ENCODE measurements at places on chromosomes 2 and 18. TPM values are rescaled to one million over a fixed set of nuclear protein-coding genes. Genes with fewer than 3 reads are reported as not detected.

Gene PID1
- total RNA-seq, result 5.3 TPM

Gene VWA3B
- not detected for total RNA-seq

Gene SERPINB5
- not detected for total RNA-seq

Gene LINC00305
- not detected for total RNA-seq

Gene MGAT4A
- 35.8 TPM for total RNA-seq

Gene LIPG
- total RNA-seq, result 10.2 TPM

Gene AFF3
- total RNA-seq, result 125 TPM

Gene DAW1
- not detected for total RNA-seq

Gene ANKRD30B
- total RNA-seq, result not detected

- no peak for DNase-seq
These were observed 54.3 kb upstream of the RMDN2 start for GRCh38 chr2:37870829-37871228.

GRCh38 chr2:105373895-105374401 lies 24.9 kb downstream of the FHL2 start:
- no peak for DNase-seq

DNA sequence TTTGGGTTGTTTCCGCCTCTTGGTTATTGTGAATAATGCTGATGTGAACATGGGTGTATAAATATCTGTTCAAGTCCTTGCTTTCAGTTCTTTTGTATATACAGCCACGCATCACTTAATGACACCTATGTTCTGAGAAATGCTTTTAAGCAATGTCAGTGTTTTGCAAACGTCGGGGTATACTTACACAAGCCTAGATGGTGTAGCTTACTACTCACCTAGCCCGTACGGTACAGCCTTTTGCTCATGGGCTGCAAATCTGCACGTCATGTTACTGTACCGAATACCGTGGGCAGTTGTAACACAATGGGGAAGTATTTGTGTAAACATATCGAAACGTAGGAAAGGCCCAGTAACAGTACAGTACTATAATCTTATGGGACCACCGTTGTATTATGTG lies 12.4 kb downstream of the RALB start:
- no peak for DNase-seq

- DNase-seq, result no peak
These were observed 5.8 kb upstream of the CTDSP1 start for GRCh38 chr2:218393750-218394290.

GRCh38 chr2:111522231-111522768 lies 361.7 kb downstream of the ANAPC1 start:
- no peak for DNase-seq

DNA sequence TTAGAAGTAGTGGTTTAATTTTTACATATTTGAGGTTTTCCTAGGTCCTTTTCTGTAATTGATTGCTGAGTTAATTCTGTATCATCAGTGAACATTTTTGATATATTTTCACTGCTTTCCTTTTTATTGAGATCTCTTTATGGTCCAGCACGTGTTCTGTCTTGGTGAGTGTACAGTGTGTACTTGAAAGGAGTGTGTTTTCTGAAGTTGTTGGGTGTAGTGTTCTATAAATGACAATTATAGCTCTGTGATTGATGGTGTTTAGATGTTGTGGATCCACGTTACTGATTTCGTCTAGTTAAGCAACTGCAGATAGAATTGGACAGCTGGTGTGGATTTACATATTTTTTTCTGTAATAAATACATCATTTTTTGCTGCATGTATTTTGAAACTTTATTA lies 32.7 kb downstream of the AGFG1 start:
- no peak for DNase-seq

- no peak for DNase-seq
These were observed 127.6 kb upstream of the ITGA6 start for GRCh38 chr2:172299741-172300140.

GRCh38 chr18:2961821-2962220 lies 51.1 kb downstream of the LPIN2 start:
- DNase-seq, result no peak

- no peak for DNase-seq
These were observed 79.4 kb upstream of the SRD5A2 start for GRCh38 chr2:31660165-31660564.

- no peak for DNase-seq
These were observed 113.3 kb upstream of the DNMT3A start for GRCh38 chr2:25454824-25455611.

DNA sequence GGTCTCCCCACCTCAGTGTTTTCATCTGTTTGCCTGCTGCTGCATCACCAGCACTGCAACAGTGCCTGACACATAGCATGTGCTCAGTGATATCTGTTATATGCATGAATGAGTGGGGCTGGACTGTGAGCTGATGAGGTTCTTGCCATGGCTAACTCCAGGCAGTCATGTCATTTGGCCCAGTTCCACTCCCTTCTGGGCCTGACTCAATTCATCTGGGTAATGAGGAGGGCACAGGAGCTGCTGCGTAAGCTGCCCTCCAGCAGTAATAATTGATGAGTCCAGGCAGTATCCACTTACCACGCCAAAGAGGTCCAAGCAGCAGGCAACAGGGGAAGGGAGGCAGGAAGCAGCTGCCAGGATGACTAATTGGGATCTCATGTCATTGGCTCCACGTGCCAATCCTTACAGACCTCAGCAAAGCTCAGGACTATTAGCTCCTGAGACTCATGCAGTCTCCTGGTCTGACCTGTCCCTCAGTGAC lies 34.1 kb upstream of the MAT2A start:
- DNase-seq, result peak; percentile 54

DNA sequence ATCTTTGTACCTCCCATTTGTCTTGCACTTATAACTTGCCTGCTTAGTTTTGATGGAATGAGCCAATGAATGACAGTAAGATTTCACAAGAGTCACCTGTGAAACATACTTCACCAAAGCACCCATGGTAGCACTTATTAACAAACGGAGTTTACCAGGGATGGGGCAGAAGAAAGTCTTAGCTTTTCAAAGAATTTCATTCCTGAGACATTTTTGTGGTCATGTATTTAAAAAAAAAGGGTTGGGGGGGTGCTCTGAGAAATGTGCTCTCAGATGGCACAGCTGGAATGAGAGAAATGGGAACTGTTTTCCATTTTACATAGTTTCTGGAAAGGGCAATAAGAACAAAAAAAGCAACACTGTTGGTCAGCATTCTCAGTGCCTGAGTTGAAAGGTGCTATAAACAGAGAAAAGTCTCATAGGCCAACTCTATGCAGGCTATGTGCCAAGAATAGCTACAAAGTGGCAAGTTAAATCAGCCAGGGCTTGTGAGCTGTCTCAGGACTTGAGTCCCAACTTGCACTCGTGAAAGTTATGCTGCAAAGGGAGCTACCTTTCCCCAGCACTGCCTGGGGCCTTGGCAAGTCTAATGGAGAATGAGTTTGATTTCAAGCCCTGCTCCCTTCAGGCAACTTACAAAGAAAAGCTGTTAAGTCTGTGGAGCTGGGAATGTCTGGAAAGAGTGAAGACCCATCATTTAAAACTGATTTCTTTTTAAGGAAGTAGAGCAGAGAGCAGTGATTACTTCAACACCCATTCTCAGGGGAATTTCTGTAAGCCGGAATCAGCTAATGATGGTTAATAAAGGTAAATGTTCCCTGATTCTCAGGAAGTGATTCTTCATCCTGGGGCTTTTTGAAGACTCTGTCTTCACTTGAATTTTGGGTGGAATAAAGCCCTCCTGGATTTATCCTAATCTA lies 170.6 kb downstream of the SLC8A1 start:
- DNase-seq, result no peak

GRCh38 chr2:74851191-74851566 lies 17.3 kb downstream of the HK2 start:
- DNase-seq, result no peak

DNA sequence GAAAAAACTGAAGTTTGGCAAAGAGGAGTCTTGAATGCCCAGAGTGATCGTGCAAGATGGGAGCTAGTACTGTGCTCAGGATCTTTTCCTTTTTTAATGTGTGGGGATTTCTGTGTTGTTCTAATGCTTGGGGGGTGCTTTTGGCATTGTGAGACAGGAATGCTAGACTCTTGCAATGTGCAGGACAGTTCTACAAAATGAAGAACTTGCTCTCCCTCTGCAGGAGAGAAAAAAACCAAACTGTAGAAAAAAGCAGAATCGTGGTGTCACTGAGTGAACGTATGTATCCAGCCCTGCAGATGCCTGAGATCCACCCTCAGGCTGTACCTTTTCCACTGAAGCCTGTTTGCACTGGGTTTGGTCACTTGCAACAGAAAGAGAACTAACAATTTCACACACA lies 12.1 kb upstream of the TTC39C start:
- no peak for DNase-seq

DNA sequence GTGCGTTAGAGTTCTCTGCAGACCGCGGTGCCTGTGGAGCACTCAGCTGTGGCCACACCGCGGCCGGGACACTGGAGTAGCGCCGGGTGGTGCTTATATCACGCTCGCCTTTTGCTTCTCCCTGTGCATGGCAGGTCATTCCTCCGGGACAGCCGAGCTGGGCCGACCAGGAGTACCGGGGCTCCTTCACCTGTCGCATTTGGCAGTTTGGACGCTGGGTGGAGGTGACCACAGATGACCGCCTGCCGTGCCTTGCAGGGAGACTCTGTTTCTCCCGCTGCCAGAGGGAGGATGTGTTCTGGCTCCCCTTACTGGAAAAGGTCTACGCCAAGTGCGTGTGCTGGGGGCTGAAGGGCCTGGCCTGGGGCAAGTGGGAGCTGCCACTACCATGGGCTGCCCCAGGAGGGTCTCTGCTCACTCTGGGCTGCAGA lies 4.2 kb downstream of the CAPN10 start:
- DNase-seq, result no peak

GRCh38 chr18:56257205-56257604 lies 381.2 kb downstream of the TXNL1 start:
- DNase-seq, result no peak

DNA sequence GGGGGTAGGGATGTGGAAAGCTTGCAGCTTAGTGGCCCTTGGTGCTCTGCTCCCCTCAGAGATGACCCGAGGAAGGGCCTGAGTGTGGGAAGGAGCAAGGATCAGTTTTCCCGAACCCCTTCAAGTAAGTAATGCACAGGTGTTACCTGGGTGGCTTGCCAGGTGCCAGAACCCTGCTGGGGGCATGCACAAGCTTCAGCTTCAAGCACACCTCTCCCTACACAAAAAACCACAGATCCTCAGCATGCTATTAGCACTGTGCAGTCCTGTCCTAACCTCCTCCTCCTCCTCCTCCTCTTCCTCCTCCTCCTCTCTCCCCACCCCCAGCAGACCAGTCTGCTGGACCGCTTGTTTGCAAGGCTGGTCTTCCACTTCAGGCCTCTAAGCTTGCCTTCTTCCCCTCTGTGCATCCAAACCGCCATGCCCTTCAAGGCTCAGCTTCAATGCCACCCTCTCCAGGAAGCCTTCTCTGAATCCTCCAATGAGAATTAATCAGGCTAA lies 114.8 kb downstream of the ACAA2 start:
- no peak for DNase-seq

DNA sequence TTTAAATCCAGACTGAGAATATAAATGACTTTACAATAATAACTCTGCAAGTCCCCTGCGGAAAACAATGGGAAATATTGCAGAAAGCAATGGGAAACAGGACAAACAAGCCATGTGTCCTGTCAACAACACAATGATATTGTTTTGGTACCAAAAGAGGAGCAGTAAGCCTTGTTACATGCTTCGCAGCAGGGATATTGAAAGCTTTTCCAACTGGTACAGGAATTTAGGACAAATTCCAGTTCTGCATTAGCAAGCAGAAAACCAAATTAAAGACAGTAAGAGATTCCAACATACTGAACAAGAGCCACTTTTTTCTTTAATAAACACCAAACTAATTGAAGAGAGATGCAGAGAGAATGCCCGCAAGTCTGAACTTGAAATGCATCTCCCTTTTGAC lies 30.0 kb downstream of the FRZB start:
- DNase-seq, result no peak
